ENCODE measurements at places on chromosomes 7 and 10.

- DNase-seq, result no peak
Observed at GRCh38 chr10:30247704-30248103, 101.4 kb downstream of the MTPAP start.

GRCh38 chr7:77735457-77735856, 39.2 kb downstream of the RSBN1L start:
- no peak for DNase-seq

DNA sequence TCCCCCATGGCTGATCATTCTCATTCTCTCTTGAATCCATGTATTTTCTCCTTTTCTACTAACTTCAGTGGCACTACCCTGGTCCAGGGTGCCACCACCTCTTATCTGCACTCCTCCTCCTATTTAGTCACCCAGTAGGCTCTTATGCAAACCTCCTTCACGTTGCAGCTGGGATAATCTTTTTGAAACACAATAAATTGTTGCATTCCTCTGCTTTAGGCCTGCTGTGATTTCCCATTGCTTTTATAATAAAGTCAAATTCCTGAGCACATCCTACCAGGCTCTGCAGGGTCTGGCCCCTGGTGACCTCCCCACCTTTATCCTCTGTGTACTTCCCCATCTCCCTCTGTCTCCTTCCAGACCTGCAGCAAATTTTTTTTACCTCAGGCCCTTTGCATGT, 112.7 kb upstream of the KIAA1217 start:
- DNase-seq, result no peak

DNA sequence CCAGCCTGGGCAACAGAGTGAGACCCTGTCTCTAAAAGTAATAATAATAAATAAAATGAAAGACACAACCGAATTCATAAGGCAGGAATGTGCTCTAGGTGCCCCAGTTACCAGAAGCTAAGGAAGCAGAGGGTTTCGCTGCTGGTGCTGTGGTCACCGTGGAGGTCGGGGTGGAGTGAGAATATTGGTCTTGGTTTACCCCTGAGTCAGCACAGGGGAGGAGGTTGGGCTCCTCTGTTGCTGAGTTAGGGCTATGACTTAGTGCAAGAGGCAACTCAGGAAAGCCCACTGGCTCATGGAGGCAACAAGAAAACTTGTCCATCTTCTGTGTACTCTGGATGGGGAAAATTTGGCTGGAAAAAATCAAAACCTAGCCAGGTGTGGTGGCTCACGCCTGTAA, 117.1 kb downstream of the MYL10 start:
- DNase-seq, result no peak

- no peak for DNase-seq
Observed at GRCh38 chr10:32419615-32420014, 26.3 kb upstream of the CCDC7 start.

DNA sequence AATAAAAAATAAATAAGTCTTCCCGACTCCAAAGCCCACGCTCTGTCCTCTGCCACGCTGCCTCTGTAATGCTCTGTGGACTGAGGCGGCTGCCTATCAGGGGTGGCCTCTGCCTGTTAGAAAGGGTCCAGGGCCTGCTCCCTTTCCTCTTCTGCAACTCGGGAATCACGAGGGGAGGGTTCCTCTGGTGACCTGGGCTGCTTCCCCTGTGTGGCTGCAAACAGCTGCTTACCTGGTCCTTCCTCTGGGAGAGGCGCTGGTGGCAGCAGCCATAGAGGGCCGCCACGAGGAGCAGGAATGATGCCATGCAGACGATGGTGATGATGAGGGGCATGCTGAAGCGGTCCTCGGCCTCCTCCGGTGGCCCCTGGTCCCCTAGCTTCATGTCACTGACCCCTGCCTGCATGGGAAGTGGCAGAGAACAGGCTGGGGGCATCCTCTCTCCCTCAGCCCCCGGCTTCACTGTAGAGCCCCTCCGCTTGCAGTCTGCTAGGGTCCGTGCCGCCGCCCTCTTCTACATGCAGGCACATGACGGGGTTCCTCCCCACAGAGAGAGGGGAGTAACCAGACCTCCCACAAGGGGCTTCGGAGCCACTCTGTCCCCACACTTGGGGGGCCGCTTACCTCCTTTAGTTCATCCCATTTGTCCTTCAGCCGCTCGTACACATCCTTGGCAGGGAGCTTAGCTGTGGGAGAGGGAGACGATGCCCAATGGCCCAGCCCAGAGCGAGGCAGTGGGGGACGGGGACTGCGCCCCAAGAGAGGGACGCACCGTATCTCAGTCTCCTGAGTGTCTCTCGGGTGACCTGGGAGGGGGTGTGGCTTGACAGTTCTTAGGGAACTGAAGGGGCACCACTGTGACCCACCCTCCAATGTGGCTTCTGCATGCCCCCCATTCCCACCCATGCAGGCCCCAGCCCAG, 50.5 kb downstream of the PODXL start:
- DNase-seq, result no peak

- DNase-seq, result no peak
Observed at GRCh38 chr10:28177944-28178637, 124.8 kb downstream of the MPP7 start.

GRCh38 chr7:158422887-158423560, 164.6 kb downstream of the PTPRN2 start:
- no peak for DNase-seq

- DNase-seq, result no peak
Observed at GRCh38 chr10:43945094-43945730, 296.5 kb upstream of the ZNF32 start.

GRCh38 chr10:3665316-3665908, 119.6 kb downstream of the KLF6 start:
- DNase-seq, result no peak

GRCh38 chr7:123210986-123211385, 11.2 kb upstream of the SLC13A1 start:
- DNase-seq, result no peak

DNA sequence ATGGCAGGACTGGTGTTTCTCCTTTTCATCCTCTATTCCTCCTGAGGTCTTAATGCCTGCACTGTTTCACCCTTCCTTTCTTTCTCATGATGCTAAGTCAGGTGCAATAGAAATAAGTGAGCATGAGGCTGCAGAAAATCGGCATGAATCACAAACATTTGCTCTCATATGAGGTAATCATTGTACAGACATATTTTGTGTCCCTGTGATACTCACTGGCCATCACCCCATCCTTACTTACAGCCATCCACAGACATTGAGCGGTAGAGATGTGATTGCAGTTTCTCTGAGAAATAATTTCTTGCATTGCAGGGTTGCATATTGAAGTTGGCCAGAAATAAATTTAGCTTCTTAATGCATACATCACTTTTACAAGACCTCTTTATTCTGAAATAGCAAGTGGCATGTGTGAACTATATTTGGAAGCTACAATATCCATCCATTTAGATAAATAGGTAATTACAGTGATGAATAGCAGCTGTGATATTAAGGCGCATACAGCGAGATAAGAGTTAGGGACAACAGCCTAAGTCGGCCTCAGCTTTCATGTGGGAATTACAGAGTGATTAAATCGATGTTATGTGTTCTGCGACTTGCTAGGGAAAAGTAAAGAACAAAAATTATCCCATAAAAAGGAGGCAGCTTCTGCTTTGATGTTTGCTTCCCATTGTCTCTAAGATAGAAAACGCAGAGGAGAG, 612.6 kb downstream of the SORCS3 start:
- DNase-seq, result no peak

DNA sequence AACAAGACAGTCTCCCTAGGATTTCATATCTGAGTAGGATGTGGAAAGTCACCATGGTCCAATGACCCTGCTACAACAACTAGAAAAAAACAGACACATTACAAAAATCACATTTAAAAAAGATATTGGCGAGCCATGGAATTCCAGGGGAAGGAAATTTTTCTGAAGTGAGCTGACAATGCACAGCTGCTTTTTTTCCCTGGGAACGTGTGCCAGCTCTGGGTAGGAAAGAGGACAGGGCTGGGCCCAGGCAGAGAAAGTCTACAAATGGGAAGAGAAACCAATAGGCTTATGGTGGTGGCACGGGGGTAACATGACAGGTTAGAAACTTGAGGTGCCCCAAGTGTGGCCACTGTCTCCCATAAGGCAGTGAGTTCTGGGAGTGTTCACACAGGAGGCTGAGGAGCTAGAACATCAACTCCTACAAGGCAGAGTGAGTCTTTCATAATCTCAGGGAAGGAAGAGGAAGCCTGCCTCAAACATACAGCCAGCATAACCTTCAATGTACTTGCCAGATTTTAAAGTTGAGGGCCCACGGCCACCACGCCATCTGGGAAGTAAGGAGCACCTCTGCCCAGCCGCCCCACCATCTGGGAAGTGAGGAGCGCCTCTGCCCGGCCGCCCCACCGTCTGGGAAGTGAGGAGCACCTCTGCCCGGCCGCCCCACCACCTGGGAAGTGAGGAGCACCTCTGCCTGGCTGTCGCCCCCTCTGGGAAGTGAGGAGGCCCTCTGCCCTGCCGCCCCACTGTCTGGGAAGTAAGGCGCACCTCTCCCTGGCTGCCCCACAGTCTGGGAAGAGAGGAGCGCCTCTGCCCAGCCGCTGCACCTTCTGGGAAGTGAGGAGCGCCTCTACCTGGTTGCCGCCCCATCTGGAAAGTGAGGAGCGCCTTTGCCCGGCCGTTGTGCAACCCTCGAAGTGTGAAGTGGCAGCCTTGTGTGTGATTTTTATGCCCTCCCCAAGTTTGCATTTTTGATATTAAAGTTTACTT, 5.9 kb downstream of the FBXL13 start:
- DNase-seq, result no peak
